Activated T-cell treated with anti-CD3 and anti-CD28 coated beads for 1 hour (primary cell): ENCODE measurements at places on chromosomes 3 and 15.

- DNase-seq, result no peak
Measured at GRCh38 chr3:122533931-122534334, 19.2 kb upstream of the KPNA1 start.

- DNase-seq, result no peak
Measured at GRCh38 chr3:40938591-40938990, 260.7 kb upstream of the CTNNB1 start.

GRCh38 chr3:112514527-112515128 lies 15.4 kb upstream of the BTLA start:
- no peak for DNase-seq

GRCh38 chr15:68205954-68206539 lies 915 bp upstream of the CALML4 start:
- no peak for DNase-seq

DNA sequence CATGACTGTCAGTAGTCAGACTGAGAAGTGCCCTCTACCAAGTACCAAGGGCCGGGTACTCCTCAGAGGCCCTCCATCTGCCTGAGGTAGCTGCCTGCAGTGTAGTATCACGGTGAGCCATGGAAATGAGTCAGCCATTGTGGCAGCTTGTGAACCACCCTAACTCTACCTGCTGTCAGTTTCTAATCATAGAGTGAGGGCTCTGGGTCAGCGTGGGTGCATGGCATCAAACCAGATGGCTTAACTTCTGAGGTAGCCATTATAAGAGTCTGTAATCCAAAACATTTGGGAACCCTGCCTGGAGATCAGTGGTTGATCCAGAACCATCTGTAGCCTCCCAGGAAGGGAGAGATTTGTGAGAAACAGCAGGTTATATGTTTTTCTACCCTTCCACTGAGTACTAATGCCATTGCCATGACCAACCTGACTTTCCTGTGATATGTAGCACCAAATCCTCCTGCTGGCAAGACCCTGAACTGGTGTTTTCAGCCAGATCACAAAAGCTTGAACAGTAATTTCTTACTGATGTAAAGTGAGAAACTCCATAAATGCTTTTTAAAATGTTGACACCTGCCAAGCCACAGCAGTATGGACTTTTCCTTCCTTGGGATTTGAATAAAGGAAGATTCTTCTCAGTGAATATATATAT lies 38.9 kb downstream of the ABHD2 start:
- DNase-seq, result no peak

- DNase-seq, result no peak
Measured at GRCh38 chr3:125166599-125167136, 45.9 kb downstream of the SLC12A8 start.

DNA sequence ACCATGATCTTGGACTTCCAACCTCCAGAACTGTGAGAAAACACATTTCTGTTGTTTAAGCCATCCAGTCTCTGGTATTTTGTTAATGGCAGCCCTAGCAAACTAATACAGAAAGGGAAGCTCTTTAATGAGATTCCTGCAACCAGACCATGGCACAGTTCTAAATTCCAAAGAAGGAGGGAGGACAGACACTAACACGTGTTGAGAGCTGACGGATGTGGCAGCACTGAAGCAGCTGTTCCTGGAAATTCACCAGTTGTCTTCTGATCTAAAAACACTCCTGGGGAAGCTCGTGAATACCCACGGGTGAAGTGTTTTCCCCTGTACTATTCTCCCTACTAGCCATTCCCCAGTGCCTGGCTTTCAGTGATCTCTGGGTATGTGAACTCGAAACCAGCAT lies 56.7 kb downstream of the RPL22L1 start:
- no peak for DNase-seq

DNA sequence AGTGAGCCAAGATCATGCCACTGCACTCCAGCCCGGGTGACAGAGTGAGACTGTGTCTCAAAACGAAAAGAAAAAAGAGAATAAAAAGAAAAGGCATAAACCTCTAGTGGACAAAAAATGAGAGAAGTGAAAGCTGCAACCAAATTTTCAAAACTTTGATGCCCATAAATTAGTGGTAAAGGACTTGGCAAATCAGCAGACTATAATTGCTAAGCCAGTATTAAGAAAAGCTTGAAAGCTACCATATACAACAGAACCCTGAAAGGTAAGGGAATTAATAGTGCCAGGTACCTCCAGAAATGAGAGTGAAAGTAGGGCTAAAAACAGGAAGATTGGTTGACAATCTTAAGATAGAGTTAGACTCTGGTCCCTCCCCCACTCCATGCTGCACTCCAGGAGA lies 32.9 kb upstream of the SLC22A13 start:
- DNase-seq, result no peak

- no peak for DNase-seq
Measured at GRCh38 chr3:101850246-101851051, 1.1 kb downstream of the NFKBIZ start.
